ENCODE measurements at places on chromosomes 1 and 21.

DNA sequence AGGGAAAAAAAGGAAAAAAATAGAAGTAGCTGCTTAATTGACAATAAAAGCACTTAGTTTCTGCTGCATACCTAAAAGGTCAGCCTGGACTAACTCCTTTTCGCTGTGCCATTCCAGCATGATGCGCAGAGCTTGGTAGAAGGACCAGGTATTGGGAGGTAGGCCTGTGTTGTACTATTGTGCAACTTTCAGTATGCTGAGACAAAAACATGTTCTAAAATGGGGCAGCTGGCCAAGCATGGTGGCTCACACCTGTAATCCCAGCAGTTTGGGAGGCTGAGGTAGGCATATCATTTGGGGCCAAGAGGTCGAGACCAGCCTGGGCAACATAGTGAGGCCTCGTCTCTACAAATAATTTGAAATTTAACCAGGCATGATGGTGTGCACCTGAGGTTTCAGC lies 15.0 kb upstream of the SCCPDH start:
- DNase-seq: no peak

DNA sequence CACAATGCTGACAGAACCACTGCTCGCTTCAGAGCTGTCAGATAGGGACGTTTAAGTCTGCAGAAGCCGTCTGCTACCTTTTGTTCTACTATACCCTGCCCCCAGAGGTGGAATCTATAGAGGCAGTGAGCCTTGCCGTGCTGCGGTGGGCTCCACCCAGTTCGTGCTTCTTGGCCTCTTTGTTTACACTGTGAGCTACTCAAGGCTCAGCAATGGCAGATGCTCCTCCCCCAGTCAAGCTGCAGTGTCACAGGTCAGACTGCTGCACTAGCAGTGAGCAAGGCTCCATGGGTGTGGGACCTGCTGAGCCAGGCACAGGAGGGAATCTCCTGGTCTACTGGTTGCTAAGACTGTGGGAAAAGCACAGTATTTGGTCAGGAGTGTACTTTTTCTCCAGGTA lies 47.1 kb downstream of the LEPR start:
- peak; percentile 76 for DNase-seq

- DNase-seq: no peak
Measured at GRCh38 chr1:46772571-46772970, 26.3 kb upstream of the CYP4B1 start.

- DNase-seq: no peak
Measured at GRCh38 chr1:201013031-201013485, 10.5 kb downstream of the KIF21B start.

DNA sequence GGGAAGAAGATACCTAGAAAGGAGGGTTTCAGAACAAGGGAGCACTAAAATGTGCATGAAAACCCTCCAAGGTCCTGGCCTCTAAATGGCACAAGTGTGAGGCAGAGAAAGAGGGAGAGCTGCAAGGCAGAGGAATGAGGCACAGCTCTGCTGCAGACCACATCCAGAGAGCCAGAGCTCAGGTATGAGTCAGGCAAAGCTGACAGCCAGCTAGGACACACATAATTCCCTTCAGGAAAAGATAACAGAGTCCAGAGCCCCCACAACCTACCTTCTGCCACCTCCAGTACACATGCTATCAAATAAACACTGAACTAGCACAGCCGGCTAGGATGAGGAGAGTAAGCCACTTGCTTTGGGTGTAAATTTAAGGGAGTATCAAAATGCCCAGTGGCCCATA lies 62.2 kb downstream of the HSF2BP start:
- DNase-seq: no peak

GRCh38 chr1:213381572-213382084 lies 330.6 kb downstream of the RPS6KC1 start:
- DNase-seq: no peak

DNA sequence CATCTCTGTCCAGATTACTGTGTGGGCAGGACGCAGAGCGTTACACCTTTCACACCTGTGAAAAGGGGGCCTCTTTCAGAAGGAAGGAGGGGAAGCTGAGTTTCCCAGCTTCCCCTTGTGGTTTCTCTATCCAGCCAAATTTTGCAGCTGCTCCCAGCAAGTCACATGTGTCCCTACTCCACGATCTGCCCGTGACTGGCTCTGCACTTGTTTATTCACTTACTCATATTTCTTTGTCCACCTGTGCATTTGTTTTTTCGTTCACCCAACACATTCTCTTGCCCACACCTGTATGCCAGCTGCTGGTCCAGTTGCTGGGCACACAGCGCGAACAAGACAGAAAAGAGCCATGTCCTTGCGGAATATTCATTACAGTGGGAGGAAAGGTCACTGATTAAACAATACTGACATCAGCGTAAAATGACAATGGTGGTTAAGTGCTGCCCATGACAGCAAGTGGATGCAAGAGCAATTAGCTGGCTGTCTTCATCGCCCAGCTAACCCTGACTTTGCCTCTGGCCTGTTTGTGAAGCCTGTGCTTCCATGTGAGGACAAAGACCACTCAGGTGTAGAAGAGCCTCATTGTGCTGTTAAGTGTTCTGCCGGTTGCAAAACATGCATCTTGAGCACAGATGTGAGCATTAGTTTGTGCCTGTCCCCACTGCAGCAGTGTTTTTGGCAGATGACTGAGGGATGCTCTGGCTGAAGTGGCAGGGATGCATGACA lies 28.6 kb upstream of the NEK2 start:
- peak; percentile 35 for DNase-seq

DNA sequence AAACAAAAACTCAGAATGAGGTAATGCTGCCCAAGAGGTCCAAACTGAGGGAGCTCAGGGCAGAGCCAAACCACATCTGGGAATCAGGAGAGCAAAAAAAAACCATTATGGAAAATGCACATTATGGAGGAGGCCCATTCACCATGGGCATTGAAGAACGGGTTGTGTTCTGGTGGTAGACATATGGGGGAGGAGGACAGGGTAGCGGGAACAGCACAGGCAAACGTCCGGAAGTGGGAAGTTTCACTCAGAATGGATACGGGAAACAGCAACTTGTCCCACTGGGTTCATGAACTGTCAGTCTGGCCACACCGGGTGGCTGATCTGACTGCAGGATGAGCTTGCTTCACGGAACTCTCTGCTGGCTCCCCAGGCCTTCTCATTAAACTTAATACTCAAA lies 139.7 kb downstream of the RRAGC start:
- no peak for DNase-seq

GRCh38 chr1:184075055-184076029 lies 23.8 kb downstream of the TSEN15 start:
- DNase-seq: peak; percentile 91

DNA sequence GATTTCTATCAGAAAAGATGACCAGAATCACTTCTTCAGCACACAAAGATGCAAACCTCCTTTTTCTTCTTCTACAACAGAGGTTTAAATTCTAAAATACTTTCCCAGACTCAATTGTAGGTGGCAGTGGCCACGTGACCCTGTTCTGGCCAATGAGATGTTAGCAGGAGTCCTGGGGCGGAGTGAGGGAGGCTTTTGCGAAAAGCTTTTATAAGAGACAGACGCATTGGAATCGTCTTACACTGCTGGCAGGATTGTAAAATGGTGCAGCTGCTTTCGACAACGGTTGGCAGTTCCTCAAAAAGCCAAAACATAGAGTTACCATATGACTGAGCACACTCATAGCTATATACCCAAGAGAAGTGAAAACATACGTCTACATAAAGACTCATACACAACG lies 87.0 kb upstream of the MAGI3 start:
- DNase-seq: no peak

- no peak for DNase-seq
Measured at GRCh38 chr21:21159253-21159899, 161.2 kb downstream of the NCAM2 start.

GRCh38 chr21:31008355-31008754 lies 29.9 kb downstream of the KRTAP19-8 start:
- no peak for DNase-seq

DNA sequence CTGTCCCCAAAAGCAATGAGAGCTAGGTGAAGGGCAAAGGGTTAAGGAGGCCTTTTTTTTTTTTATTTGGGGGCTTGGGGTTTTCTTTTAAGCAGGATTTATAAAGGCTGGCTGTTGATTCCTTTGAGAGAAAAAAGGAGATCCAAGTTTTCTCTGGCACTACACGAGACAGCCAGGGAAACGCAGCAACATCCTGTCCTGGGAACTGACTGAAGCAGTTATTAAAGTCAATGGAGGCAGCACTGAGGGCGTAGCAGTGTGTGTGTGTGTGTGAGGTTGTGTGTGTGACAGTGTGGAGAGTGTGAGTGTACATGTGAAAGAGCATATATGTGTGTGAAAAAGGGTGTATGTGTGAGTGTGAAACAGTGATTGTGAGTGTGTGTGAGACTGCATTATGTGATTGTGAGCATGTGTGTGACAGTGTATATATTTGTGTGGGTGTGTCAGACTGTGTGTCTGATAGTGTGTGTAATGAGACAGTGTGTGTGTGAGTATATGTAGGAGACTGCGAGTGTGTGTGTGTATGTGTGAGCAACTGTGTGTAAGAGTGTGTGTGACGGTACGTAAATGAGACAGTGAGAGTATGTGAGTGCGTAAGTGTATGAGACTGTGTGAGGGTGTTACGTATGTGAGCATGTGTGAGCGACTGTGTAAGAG lies 65.9 kb upstream of the TIAM1 start:
- DNase-seq: no peak

DNA sequence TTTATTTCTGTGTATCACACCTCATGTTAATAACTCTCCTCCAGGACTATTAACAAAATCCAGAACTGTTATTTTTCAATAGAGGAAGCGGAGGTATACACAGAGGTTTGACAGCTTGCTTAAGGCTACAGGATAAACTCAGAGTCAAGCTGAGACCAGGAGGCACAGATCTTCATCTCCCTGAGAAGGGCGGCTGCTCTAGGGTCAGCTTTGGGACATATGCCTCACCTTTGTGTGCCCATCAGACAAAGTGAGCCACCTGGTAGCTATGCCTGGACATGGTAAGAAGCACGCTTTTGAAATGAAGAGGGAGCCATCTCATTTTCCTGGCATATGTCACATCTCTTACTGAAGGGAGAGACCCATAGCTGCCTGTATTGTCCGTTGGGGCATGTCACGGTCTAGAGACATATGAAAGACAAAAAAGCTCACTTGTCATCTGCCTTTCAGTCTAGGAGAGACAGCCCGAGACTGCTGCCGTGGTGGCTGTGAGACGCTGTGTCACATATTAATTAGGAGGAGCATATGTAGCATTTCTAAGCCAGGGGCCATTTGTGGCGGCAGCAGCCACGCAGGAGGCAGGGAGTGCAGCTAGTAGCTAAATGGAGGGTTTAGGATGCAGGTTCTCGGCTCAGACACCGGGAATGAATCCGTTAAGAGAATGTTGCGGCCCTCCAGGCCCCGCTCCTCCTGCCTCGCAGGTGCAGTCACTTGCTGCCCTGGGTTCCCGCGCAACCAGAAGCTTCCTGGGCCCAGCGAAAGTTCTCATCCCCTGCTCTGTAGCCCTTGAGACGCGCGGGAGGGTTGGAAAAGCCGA lies 161.3 kb upstream of the C1orf21 start:
- no peak for DNase-seq

DNA sequence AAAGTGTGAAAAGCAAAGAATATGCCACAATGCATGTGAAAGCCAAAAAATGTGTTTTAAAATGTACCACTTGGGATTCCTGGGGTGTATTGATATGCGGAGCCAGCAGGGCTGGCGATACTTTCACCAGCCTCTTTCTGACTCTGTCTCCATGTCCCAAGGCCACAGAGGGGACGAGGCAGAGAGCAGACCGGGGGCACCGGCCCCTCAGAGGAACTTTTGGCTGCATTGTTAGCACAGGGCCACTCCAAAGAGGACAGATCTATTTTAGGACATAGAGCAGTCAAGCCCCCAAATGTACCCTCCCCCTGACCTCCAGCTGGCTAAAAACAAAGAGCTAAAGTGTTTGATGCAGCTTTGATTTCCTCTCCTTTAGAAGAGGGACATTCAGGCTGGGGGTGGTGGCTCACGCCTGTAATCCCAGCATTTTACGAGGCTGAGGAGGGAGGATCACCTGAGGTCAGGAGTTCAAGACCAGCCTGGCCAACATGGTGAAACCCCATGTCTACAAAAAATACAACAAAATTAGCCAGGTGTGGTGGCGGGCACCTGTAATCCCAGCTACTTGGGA lies 25.6 kb upstream of the ZNF436 start:
- DNase-seq: no peak

DNA sequence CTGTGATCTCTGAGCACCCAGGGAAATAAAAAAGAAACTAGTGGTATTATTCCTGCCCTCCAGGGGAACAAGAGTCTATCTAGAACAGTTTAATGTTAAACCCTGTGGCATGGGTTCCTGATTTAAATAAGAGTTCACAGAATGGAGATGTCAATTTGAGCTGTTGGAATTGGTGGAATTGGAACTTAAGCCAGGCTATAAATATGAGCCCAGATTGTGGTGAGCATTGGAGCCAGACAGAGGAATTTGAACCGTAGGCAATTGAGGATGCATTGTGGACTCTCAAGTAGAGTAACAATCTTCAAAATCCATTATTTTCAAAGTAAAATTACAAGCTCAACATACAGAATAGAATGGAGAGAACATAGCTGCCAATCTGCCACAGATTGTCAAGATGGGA lies 98.2 kb downstream of the NEK7 start:
- no peak for DNase-seq

DNA sequence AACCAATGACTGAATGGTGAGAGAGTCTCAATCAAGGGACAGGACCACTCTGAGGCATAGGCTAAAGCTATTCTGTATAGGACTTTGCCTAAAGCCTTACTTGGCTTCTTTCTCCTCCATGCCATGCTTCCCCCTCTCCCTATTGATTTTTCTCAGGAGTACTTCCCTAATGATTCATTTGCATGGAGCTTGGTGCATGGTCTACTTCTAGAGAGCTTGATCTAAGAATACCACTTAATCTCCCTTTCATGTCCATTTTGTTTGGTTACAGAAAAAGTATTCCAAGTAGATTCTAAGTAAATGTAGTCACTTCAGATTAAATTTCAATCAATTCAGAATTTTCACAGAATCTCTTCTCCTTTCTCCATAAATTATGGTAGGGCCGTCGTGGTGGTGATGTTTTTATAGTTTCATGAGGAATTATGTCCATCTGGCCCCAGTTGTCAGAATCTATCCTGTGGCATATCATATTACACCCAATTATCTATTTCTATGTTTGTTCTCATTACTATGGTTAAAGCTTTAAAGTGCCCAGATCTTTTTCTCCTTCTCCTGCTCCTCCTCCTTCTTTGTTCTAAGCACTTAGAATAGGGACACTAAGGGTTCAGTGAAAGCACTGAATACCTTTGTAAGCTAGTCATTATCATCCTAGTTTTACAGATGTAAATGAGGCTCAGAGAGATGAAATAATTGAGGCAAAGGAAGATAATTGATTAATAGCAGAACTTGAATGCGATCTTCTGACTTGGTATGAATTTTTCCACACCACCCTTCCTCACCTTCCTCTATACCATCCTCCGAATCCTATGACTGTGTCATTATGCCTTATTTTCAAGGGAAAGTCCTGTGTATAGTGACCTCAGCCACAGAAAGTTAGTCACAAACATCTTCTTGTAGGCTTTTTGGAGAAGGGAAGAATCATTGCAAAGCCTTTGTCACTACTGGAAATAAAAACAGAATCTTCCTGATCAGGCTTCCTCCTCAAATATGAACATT lies 85.6 kb upstream of the ZRANB2 start:
- DNase-seq: no peak

- peak; percentile 77 for DNase-seq
Measured at GRCh38 chr1:31318146-31318545, 21.3 kb downstream of the ZCCHC17 start.

All from NCI-H526 (cell line).